ENCODE measurements at places on chromosomes 6 and 20.

- DNase-seq = no peak
Measured at GRCh38 chr6:161750686-161751085, 476.8 kb upstream of the AGPAT4 start.

DNA sequence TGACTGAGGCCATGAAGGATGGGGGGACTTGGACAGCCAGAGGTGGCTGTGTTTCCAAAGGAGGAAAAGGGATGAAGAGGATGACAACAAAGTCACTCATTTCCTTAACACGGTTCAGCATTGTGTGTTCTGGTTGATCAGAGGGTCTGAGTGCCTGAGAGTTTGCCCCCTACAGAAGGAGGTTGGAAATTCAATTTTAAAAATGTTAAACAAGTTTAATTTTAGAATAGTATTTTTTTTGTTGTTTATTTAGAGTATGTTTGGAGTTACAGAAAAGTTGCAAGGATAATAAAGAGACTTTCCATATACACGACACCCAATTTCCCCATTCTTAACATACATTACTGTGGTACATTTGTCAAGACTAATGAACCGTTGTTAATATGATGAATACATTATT is 10.3 kb upstream of the VAPB start:
- no peak for DNase-seq

- DNase-seq = no peak
Measured at GRCh38 chr20:11181966-11182365, 508.2 kb upstream of the JAG1 start.

GRCh38 chr20:63937596-63937995 is 18.6 kb downstream of the UCKL1 start:
- no peak for DNase-seq

DNA sequence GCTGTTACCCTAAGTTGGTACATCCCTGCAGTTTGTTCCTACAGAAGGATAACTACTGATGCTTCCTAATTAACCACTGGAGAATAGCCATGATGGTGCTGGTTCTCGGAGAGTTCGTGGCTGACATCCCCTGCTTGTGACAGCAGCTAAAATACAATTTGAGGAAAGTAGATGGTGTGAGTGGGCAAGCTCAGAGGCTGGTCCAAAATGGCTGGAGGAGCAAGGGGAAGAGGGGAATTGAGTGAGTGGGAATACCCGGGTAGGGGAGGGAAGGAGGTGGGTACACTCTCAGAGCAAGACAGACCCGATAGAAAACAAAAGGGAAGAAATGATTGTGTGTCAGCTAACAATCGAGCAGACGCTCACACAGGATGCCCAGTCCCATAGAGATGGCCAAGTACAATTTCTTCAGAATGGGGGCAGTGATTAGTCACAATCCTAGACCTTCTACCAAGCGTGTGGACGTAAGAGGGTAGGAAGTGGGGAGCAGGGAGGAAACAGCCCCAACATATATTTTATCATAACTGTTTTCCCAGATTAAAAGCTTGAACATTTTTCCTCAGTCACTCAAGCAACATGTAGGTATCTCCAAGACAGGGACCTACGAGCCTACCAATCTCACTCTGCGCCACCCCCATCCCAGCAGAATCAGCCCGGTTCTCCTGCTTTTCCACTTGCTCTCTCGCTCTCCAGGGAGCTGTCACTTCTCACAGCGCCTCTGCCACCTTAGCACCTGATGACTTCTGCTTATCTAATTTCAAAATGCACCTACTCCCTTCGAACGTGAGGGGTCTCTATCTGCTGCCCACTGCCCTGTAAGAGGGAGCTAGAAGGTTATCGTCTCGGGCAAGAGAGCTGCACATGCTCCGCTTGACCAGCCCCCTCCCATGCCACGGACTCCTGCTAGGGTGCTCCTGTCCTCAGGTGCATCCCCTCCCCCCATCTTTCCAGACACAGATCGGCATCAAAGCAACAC is 26.2 kb downstream of the RIPOR2 start:
- DNase-seq = no peak

DNA sequence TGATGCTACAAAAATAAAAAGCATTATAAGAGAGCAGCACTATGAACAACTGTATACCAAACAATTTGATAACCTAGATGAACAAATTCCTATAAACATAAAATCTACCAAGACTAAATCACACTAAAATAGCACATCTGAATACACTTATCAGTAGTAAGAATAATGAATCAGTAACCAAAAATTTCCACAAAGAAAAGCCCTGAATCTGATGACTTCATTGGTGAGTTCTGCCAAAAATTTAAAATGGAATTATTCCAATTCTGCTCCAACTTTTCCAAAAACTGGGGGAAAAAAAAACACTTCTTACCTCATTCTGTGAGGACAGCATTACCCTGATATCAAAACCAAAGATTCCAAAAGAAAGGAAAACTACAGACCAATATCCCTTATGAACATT is 206.2 kb downstream of the WDR27 start:
- DNase-seq = no peak

GRCh38 chr6:163412801-163413344 is 1.6 kb upstream of the QKI start:
- no peak for DNase-seq

DNA sequence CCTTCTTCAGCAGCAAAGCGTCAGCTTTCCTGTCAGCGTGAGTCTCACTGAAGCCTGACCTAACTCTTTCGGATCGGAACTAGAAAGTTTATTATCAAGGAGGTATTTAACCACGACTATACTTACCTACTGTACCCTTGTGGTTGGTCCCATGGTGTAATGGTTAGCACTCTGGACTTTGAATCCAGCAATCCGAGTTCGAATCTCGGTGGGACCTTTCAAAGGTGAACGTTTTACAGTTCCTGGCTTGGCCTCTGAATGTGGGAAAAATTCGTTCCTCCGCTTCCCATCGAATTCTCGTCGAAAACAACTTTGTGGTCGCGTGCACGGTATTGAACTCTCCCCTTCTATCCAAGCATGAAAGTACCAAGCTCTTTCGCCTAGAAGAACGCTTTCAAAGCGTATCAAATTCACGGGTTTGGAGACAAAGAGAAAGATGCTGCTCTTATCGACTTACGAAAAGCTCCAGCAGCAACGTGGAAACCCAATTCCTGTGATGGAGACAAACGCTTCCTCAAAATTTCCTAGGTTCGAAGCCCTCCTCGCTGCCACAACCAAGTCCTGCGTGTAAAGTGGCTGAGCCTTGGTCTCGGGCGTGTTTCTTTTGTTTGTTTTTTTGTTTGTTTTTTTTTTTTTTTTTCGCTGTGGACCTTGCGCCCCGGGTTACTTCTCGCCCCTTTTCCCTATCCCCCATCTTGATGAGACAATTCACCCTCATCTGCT is 63.7 kb downstream of the GPX5 start:
- peak; percentile 3 for DNase-seq

DNA sequence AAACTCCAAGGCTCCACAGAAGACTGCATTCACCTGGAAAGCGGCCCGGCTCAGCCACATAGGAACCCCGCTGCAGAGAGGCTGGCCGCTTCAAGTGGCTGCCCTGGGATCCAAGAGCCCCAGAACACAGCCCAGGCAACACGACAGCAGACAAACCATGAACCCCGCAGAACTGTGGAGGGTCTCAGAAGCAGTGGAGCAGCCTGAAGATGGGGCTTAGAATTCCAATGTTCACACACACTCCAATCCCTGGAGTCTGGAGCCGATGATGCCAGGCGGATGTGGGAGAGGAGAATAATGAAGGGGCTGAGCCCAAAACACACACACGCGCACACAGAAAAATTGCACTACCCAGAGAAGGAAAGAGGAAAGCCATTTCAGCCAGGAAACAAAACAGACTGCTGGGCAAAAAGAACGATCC is 52.4 kb downstream of the NINL start:
- no peak for DNase-seq

- DNase-seq = no peak
Measured at GRCh38 chr20:32004963-32005362, 5.3 kb upstream of the CCM2L start.

GRCh38 chr20:47529840-47530239 is 28.2 kb downstream of the NCOA3 start:
- DNase-seq = no peak

- DNase-seq = no peak
Measured at GRCh38 chr20:58327211-58327610, 17.7 kb downstream of the RAB22A start.

- no peak for DNase-seq
Measured at GRCh38 chr6:153873541-153873940, 165.5 kb upstream of the OPRM1 start.

DNA sequence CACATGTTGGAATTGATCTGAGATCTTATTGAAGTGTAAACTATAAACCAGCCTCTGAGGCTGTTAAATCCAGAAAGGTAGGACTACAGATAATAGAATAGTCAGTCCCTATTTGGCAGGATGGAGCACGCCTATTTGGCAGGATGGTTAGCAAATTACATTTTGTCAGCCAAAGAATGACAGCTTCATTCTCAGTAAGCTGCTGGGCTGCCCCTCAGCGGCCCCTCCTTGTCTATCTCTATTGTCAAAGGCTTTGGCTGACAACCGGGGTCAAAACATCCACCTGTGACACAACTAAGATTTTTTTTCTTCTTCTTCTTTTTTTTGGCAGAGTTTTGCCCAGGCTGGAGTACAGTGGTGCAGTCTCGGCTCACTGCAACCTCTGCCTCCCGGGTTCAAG is 123.4 kb upstream of the ECI2 start:
- no peak for DNase-seq

GRCh38 chr6:39254999-39255535 is 25.8 kb upstream of the KCNK5 start:
- DNase-seq = no peak

DNA sequence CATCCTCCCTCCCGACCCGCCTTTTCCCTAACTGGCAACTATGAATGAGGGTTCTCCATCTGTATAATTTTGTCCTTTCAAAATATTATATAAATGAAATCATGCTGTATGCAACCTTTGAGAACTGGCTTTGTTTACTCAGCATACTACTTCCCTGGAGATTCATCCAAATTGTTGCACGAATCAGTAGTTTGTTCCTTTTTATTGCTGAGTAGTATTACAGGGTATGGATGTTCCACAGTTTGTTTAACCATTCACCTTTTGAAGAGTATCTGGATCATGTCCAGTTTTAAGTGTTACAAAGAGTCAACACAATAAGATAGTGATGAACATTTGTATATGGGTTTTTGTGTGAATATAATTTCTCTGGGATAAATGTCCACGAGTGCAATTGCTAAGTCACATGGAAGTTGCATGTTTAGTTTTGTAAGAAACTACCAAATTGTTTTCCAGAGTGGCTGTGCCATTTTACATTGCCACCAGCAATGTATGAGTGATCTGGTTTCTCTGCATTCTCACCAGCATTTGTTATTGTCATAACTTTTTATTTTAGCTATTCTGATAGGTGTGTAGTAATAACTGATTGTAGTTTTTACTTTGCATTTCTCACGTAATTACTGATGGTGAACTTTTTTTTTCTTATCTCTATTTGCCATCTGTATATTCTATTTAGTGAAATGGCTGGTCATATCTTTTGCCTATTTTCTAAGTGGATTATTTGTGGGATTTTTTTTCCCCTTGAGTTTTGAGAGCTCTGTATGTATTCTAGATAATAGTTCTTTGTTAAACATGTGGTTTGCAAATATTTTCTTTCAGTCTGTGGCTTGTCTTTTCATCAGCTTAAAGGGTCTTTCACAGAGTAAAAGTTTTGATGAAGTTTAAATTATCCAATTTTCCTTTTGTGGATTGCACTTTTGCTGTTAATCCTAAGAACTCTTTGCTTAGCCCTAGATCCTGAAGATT is 14.4 kb upstream of the RNF24 start:
- DNase-seq = no peak

DNA sequence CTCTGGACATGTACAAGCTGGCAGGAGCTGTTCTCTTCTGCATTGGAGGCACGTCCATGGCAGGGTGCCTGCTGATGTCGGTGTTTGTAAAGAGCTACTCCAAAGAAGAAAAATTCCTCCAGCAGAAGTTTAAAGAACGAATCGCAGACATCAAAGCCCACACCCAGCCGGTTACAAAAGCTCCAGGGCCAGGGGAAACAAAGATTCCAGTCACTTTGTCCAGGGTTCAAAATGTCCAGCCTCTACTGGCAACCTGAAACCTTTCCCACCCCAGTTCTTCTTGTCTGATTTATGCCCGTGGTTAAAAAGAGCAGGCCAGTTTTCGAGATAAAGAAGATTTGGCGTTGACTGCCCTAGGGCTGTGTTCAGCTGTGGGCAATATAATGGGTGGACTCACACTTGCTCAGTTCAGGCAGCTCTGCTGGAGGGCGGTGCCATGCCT is 19.7 kb downstream of the NRSN1 start:
- no peak for DNase-seq

DNA sequence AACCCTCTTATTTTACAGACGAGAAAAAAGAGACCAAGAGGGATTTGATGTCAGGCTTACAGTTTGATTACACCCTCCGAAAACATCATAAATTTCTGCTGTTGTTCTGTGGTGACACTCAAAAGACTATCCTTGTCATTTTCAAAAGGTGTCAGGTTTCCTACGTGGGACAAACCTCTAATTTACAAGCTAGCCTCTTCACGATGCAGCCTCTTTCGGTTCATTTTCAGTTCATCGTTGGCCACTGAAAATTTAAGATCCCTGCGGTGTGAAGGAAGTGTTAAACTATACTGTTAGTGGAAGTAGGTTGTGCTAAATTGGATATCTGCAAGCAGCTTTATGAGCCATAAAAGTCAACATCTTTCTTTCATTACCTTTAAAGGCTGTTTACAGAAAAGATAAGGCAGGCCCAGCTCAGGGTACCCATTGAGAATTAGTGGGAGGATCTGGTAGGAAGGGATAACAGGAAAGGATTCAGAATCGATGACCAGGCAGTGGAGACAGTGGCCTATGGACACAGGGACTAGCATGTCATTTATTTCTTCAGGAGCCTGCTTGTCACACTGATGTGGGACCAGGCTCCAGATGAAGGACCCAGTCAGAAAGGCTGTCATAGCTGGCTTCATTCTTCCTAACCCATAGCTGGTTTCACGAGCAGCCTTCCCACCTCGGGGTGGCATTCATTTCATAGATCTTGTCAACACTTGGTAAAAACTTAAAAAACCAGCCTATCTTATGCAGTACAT is 329.1 kb upstream of the SOX4 start:
- no peak for DNase-seq
